ENCODE measurements at places on chromosomes 6 and 20.

GRCh38 chr20:3731944-3732326 is 550 bp upstream of the HSPA12B start:
- no peak for DNase-seq

- DNase-seq = no peak
Measured at GRCh38 chr6:91141346-91141745, 554.5 kb upstream of the MAP3K7 start.

DNA sequence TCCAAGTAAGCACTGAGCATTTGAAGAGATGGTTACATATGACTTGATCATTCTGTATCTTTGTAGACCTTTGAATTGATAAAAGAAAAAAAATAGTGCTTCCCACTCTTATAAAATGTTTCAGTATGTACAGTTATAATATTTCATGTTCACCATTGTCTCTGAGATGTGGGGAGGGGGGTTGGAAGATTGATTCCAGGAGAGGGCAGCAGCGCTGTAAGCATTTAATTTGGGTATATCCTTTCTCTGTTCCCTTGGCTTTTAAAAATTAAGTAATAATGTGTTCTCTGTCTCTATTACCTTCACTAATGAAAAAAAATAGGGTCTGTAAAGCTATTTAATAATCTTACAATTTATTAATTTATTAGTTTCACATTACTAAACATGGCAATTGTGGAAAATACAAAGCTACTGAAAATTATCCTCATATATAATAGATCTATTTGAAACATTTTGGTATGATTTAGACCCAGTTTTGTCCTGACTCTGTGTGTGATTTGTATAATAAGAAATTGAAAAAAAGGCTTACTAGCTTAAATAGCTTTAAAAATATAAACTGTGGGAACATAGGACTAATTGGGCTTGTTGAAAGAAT is 341.2 kb downstream of the CDKAL1 start:
- DNase-seq = no peak

GRCh38 chr6:317448-318144 is 25.3 kb downstream of the DUSP22 start:
- no peak for DNase-seq

GRCh38 chr6:162343198-162343935 is 384.2 kb downstream of the PRKN start:
- no peak for DNase-seq

GRCh38 chr20:42150230-42150629 is 532.1 kb upstream of the CHD6 start:
- no peak for DNase-seq

- no peak for DNase-seq
Measured at GRCh38 chr6:69735027-69735426, 61.8 kb downstream of the LMBRD1 start.

DNA sequence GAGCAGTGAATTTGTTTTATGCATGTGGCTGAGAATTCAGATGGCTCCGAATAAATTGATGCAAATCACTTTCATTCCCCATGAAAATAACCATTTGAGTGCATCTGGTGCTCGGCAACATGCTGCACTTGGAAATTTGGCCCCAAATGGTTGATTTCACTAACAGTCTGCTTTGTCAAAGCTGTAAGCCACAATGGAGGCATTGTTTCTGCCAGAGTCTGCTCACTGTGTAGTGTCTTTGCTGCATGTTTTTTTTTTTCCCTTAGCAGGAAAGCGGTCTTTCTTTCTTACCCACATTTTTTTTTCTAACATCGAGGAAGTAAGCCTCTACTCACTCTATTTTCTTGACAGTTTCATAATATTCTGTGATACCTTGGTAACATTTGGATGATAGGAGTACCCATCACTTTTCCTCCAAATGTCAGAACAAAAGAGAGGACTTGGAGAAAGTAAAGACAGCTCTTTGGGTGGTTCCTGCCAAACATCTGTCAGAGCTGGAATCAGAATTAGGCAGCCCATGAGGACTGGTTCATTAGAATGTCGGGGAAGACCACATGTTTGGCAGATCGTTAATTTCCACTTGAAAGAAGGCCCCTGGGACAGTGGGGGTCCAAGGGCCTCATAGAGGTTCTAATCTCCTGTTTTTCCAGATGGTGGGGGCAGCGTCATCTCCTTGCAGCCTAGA is 149.5 kb downstream of the DOK5 start:
- no peak for DNase-seq

- no peak for DNase-seq
Measured at GRCh38 chr6:132742495-132742894, 15.2 kb downstream of the VNN2 start.

DNA sequence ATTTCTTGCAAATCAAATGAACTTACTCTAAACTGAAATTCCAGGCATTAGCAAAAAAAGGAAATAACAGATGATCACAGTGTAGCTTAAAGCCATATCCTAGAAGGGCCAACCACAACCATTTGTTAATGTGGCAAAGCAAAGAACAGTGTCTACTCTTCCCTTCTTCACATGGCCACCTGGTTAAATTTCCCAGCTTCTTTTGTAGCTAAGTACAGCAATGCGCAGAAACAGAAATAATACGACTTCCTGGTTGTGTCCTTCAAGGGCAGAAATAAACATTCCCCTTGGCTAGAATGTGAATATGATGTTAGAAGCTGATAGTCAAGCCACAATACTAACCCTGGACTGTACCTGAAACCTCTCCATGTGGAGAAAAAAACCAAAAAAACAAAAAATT is 9.6 kb downstream of the SNX3 start:
- no peak for DNase-seq

DNA sequence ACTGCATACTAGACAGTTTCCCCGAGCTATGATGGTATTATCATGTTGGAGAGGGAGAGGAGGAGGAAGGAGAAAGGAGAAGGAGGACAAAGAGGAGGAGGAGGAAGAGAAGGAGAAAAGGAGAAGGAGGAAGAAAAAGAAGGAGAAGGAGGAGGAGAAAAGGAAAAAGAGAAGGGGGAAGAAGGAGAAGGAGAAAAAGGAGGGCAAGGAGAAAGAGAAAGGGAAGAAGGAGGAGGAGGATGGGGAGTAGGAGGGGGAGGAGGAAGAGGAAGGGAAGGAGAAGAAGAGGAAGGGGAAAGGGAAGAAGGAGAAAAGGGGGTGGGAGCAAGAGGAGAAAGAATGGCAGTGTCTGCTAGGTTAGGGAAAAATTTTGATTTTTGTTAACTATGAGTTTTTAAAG is 35.1 kb upstream of the PRELID3B start:
- DNase-seq = no peak

DNA sequence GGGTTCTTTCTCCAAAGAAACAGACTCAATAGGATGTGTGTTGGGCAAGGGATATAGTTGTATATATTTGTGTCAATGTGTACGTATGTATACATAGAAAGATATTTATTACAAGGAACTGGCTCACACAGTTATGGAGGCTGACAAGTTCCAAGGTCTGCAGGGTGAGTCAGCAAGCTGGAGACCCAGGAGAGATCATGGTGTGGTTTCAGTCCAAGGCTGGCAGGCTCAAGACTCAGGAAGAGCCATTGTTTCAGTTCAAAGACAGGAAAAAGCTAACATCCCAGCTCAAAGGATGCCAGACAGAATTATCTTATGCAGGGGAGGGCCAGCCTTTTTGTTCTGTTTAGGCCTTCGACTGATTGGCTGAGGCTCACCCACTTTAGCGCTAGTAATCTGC is 89.9 kb upstream of the RALGAPA2 start:
- DNase-seq = no peak

GRCh38 chr20:24832518-24832917 is 116.6 kb upstream of the CST7 start:
- DNase-seq = no peak

DNA sequence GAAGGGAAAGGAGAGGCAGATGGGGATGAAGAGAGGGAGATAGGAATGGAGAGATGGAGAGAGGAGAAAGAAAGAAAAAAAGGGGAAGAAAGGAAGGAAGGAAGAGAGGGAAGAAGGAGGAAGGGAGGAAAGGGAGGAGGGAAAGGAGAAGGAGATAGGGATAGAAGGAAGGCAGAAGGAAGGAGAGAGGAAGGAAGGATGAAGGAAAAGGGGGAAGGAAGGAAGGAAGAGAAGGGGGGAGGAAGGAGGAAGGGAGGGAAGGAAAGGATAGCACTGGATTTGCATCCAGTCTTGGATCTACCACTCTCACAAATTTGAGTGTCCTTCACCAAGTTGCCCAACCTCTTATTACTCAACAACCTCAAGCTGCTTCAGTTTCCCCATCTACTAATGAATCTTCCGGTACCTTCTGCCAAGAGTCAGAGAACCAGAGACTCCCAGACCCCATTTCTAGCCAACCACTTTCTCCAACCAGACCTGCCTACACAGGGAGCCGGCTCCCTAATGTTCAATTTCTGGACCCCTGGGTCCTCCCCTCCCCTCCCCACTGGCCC is 79.7 kb upstream of the FOXP4 start:
- DNase-seq = no peak

- no peak for DNase-seq
Measured at GRCh38 chr6:121999456-122000065, 399.9 kb upstream of the HSF2 start.

GRCh38 chr6:42710316-42710715 is 12.1 kb downstream of the PRPH2 start:
- no peak for DNase-seq

DNA sequence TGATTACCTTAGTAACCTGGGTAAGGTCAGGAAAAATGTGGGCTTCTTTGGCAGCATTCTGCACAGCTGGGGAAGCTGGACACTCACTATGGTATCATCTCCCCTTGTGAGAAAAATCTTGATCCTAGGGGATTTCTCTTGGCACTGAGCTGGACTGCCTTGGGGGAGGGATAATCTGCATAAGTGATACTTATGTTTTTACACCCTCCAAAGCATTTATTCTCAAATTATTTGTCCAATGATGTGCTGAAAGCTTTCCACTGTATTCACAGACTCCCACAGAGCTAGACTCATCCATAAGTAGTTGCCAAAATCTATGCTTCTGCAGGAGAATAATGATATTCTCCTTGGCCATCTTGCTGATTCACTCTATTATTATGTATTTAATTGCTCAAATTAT is 121.5 kb upstream of the CNR1 start:
- DNase-seq = no peak

- no peak for DNase-seq
Measured at GRCh38 chr6:126886106-126886505, 232.4 kb upstream of the RSPO3 start.

DNA sequence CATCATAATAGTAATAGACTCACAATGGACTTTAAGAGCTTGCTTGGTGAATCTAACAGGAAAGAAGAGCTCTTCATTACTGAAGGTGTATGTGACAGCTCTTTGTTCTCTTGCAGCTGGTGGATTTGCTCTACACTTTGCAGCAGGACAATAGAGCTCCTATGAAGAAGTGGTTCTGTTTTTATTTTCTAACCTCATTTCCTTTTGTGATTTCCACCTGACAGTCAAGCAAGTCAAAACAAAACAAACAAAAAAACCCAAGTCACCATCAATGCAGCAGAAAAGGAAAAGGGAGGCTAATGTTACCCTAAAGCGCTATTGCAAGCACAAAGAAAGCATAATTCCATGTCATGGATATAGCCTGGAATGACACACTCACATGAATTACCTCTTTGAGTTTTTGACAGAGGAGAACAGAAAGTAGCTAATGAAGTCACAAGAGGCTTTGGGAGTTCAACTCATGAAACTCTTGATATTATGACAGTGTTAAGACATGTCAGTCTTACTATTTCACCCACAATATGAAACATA is 1188.1 kb downstream of the EPHA7 start:
- no peak for DNase-seq

- DNase-seq = no peak
Measured at GRCh38 chr20:1266167-1266973, at the start of gene SNPH. SNPH (plus strand) TSS chr20:1266294; CDS start chr20:1296240, 29,946 bp downstream.

GRCh38 chr20:47610247-47610944 is 108.7 kb downstream of the NCOA3 start:
- DNase-seq = no peak

GRCh38 chr6:109240370-109241084 is 141.7 kb downstream of the CD164 start:
- no peak for DNase-seq

DNA sequence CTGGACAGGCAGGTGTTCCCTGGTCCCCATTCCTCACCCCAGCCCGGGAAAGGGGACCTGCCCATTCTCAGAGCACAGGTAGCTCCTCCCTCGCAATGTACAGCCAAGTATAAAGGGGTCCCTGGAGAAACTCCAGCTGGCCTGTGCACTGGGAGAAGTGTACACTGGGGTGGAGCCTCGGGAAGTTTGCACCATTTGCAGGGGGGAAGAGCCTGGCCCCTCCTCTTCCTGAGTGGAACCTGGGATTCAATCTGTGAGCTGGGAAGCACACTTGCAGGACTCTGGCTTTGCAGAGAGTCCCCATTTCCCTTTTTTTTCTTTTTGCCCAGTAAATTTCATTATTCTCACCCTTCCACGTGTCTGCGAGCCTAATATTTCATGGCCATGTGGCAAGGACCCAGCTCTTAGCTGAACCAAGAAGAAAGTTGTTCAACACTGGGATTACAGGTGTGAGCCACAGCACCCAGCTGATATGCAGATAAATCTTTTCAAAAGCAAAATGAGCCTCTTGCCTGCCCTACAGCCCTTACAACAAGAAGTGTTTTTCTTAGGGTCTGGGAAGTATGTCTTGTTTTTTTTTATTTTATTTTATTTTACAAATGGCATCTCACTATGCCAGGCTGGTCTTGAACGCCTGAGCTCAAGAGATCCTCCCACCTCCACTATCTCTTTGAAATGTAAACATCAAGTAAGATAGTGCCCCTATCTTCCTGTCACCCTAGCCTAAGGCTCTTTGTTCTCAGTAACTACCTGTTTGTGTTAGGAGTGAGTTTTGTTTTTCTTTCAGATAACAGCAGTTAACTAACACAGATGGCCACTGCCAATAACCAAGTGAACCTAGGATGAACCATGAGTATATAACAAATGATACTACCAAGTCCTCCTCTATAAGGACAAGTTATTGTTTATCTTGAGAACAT is 9.3 kb upstream of the RNGTT start:
- DNase-seq = no peak

- no peak for DNase-seq
Measured at GRCh38 chr20:8722277-8722928, 346.5 kb upstream of the PLCB4 start.

DNA sequence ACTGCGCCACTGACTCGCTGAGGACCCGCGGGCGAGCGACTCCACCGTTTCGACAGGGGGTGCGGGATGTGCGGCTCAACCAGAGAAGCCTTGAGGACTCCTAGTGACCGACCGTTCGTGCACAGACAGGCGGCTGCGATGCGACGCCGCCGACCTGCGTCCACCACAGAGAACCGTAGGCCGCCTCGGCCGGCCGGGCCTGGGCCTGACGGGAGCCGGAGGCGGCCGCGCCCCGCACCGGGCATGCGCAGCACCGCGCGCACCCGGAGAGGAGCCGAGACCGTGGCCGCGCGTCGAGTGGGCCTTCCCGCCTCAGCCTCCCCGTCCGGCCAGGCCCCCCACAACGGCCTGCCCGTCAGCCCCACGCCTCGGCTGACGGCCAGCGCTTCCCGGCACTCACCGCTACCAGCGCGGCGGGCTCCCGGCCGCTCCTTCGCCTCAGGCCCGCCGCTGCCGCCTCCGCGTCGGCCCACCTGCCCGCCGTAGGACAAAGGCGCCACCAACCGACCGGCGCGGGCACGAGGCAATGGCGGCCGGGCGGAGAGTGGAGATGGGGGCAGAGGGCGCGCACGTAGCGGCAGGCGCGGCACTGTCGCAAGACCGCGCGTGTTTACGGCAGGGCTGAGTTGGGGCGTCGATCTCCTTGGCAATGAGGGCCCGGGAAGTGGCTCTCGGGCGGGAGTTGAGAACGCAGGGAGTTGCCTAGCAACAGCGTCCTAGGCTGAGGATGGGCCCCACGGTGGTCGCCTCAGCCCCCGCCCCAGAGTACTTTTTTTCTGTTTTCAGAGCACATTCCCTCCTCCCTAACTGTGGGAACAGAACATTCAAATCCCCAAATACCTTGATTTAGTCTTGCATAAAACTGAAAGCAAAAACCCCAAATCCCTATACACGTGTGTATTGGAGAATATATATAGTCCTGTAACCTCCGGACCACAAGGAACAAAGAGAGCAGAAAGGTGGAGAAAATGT is at the start of gene NCOA5:
NCOA5 (minus strand) TSS at position 546 of the 972 bp plus-strand sequence. CDS start 10,538 bp downstream, outside the sequence.
- peak; percentile 90 for DNase-seq

All from iPS DF 19.7 (cell line).